Activated gamma-delta T cell treated with anti-CD3 and anti-CD28 coated beads, Interleukin-2, amount 50 U/mL, for 16 hours (primary cell): ENCODE measurements at places on chromosomes 7 and 10.

DNA sequence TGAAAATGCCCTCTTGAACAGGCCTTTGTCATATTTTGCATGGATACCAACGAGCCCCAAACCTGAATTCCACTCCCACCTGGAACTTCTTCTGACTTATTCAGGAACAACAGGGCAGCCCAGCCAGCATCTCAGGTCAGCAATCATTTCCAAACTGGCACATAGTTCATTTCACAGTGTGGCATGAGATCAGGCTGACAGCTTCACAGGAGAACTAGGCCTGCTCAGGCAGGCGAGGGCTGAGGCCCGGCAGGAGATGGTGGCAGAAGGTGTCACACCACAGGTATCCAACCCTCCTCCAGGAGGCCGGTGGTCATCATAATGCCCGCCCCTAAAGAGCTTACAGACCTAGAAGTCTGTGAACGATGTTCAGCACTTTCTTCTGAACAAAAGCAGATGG lies 42.5 kb downstream of the DENND11 start:
- no peak for DNase-seq

- DNase-seq: no peak
Measured at GRCh38 chr10:132700156-132701098, 85.5 kb downstream of the NKX6-2 start.

DNA sequence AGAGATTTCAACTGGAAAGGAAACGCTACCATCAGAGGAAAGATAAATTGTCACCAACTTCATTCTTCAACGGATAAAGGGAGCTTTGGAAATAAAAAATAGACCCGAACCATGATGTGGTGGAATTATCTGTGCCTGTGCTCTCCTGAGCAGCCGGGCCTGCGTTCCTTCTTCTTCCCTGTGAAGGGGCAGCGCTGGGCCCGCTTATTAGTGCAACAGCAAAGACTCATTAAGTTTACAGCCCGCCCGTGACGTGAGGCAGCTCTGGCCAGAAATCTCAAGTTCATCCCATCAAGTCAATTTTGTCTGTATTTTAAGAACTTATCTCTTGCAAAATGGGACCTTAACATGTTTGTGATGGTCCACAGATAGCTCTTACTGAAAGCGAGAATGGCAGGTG lies 193.7 kb downstream of the ADARB2 start:
- DNase-seq: no peak

- DNase-seq: no peak
Measured at GRCh38 chr10:117544004-117544701, 1.6 kb downstream of the EMX2 start.

- no peak for DNase-seq
Measured at GRCh38 chr7:158648787-158649186, 55.8 kb downstream of the NCAPG2 start.

DNA sequence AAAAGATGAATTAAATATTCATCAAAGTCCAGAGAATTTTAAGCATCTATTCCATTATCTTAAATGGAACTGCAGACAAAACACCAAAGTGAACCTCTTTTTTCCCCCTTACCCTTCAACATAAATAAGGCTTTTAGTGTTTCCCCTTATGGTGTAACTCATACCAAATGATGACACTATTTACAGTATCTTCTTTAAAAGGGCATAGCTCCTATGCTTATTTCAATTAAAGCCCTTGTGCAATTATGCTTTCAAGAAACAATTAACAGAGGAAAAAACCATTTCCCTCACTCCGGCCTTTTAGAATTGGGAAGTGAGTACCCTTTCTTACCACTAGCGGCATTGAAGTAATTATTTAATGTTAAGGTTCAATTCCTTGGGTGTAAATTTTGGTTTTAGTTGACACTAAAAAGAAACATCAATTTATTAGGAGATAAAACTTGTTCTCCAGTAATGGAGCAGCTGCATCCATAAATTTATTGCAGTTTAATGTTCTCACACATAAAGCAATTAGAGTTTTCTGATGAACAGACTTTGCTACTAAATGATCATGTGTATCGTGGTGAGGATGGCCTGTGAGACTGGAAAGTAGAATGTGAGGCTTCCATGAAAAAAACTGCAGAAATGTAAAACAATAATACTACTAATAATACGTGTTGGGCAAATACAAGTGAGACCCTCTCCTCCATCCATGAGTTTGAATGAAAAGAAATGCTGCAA lies 661.3 kb downstream of the PARD3 start:
- no peak for DNase-seq

DNA sequence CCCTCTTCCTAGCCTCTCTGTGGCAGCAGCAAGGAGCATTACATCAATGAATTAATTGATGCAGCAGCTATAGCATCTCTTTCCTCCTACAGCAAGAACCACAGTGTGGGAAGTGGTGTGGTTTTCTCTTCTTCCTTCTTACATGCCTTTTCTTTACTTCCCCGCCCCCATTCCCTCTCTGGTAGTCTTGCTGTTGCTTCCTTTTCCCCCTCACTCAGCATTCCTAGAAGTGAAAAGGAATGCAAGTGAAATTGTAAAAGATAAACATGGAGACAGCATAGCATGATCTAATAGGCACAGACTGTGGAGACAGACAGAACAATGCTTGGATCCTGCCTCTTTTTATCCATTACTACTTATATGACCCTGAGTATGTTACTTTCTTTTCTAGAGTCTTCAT lies 370.5 kb upstream of the BMPER start:
- DNase-seq: no peak

DNA sequence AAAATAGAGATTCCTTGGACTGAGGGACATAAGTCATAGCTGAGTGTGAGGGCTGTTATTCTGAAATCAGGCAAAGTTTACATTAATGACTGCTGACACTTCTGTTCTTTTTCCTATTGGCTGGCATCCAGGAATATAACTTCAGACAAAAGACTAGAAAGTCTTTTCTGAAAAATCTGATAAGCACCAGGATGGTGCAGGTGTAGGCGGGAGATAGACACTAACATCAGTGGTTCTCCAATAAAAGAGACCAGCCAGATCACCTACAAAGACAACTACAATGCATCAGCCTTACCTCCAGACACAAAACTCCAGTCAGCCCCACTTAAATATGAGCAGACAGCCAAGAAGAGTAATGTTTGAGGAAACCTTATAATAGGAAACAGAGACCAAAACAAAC lies 168.3 kb upstream of the LRGUK start:
- no peak for DNase-seq

DNA sequence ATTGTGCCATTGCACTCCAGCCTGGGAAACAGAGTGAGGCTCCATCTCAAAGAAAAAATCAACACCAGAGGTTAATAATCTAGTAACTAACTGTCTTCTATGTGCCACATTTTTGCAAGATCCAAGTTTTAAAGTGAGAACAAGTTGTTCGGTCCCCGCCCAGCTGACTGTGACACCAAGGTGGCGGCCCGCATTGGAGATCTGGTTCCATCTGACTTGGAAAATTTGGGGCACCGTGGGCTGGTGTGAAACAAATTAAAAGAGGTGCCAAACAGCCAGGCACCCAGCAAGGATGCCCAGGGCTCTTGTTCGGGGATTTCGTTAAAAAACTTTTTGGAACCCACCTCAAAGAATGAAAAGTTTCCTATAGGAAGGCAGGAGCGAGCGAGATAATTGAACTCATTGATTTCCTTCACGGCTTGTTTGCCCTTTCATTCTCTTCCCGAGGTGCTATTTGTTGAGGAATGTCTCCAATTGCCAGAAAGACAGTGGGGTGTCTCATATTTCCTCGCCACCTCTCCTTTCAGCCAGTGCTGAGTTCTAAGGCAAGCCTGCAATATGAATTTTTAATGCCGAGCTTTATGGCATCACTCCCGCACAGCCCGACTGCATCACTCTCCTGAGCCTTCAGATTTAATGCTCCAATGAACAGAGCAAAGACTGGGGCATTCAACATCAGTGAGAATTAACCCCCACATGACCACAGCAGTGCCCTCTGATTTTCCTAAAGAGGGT lies 156.9 kb upstream of the SH2B2 start:
- no peak for DNase-seq

DNA sequence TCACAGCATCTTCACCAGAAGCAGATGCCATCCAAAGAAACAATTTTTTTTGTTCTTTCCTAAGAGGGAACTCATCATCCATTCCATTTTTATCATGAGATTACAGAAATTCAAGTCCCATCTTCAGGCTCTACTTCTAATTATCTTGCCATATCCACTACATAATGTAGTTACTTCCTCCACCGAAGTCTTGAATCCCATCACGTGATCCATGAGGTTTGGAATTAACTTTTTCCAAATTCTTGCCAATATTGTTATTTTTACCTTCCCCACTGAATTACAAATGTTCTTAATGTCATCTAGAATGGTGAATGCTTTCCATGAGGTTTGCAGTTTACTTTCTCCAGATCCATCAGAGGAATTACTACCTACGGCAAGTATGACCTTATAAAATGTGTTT lies 1014.7 kb upstream of the LRRN3 start:
- DNase-seq: no peak

DNA sequence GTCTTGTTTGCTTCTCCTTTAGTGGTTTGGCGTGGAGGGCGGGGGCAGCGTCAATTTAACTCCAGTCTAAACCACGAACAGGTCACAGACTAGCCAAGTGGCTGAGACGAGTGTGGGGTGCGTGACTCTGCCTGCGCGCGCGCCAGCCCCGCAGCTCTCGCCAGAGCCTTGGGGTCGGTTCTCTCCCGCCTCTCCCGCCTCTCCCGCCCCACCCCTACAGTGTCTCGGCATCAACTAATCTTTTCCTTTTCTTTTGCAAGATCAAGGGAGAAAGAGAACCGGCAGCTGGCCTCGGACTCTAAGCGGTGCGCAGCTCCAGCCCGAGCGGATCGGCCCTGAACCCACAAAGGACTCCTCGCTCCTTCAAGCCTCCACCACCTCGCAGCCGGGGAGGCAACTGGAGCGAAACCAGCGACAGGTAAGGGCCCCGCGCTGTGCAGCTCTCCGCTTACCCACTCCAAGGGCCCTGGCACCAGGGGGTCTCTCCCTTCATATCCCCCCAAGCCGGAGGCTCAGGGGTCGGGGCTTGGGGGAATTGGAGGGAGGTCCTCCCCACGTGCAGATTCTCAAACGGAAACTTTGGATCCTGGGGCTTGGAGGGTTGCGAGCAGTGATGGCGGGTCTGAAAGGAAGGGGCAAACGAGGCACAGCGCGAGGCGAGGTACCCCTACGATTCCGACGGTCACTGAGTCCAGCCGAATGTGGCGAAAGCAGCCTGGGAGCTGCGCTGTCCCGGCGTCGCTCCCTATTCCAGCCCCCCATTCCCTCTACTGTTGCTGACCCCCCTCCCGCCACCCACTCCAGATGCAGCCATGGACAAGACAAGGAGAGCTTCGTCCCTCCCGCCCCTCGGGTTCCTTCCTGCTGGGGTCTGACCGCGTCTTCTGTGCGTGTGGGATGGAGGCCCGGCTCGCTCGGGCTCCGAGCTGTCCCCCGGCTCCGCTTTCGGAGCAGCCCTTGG lies 829 bp downstream of the CHRM2 start:
- DNase-seq: no peak

DNA sequence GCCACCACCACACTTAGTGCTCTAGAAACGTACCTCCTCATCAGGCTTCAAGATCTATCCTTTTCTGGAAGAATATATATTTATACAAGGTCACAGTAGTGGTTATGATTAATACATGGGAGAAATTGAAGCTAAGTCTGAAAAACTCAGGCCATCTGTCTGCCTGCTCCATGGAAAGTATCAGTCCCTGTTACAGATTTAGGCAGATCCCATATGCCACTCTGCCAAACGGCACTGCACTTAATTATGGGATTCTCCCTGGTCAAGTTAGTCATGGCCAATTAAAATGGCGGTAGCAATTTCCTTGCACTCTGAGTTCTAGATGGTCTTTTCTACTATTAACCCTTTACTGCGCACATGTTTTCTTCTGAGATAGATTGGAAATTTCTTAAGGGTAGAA lies 740.0 kb downstream of the SUGCT start:
- no peak for DNase-seq

- DNase-seq: no peak
Measured at GRCh38 chr7:41039981-41040380, 662.9 kb downstream of the INHBA start.

DNA sequence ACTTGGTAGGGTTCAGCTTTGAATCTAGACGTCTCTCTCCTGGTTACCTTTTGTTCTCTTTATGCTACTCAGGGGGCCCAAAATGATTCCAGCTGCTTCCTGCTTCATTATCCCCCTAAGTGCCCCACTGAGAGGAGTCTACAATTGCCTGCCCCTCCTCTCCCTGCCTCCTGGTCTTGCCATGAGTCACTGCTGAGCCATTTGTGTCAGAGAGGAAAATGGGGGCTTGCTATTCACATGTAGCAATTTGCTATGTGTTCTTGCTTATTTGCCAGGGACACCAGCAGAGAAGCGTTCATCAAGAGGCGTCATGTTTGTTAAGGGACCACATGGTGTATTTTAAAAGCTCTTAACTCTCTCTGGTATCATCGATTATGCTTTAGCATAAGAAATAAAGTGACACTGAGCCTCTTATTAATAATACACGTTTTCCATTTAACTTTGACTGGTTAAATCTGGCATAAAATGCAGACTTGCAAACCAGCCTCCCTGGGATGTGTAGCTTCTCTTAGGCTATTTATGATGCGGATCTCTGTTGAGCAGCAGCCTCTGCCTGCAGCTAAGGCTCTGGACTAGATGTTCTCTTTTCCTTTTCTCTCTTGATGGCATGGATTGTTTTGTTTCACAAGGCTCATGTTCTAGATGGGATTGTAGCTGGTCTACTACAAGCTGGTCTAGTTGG lies 239.3 kb downstream of the AUTS2 start:
- no peak for DNase-seq

DNA sequence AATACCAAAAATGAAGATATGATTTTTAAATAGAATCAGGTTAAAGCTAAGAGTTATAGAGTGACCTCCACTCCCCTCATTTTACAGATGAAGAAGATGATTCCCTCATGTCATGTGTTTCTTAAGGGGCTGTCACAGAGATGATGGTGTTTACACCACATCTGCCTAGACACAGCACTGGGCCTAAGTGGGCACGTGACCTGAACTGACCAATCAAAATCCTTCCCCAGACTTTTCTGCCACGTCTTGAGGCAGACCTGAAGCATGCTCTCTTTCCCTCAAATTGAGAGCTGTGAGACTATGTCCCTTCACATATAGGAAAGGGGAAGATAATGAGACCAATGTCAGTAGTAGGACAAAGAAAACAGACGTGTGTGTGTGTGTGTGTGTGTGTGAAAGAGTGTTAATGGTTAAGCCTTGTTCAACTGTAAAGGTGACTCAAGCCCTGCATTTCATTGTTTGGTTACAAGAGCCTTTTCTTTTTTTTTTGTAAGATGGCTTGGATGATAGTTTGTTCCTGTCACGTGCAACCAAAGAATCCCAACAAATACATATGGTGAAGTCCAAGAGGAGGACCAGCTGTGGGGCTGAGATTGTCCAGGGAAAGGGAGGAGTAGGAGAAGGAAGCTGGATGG lies 172.8 kb upstream of the AOAH start:
- DNase-seq: no peak
